ENCODE measurements at places on chromosomes 7 and 10. TPM values are rescaled to one million over a fixed set of nuclear protein-coding genes. Genes with fewer than 3 reads are reported as not detected.

VSIR gene
- total RNA-seq, result 24.9 TPM

AMZ1 gene
- 0.11 TPM for total RNA-seq

EPO gene
- total RNA-seq, result not detected

RALA gene
- total RNA-seq, result 32.7 TPM

NPSR1 gene
- total RNA-seq, result 0.58 TPM

PNLIPRP3 gene
- total RNA-seq, result not detected

PKD2L1 gene
- total RNA-seq, result not detected

EBLN1 gene
- total RNA-seq, result not detected

PMS2 gene
- total RNA-seq, result 16.5 TPM

CYP3A5 gene
- total RNA-seq, result 29.9 TPM

FAM20C gene
- 13.3 TPM for total RNA-seq

LFNG gene
- total RNA-seq, result 16.8 TPM

UNC5B gene
- total RNA-seq, result 12.8 TPM

PPP1R17 gene
- not detected for total RNA-seq

LRMDA gene
- 17.7 TPM for total RNA-seq

Measured in urinary bladder (tissue), 4 donors.